Heart left ventricle (tissue), 16 donors: ENCODE measurements at places on chromosomes 2 and 18. TPM values are rescaled to one million over a fixed set of nuclear protein-coding genes. Genes with fewer than 3 reads are reported as not detected.

DNA sequence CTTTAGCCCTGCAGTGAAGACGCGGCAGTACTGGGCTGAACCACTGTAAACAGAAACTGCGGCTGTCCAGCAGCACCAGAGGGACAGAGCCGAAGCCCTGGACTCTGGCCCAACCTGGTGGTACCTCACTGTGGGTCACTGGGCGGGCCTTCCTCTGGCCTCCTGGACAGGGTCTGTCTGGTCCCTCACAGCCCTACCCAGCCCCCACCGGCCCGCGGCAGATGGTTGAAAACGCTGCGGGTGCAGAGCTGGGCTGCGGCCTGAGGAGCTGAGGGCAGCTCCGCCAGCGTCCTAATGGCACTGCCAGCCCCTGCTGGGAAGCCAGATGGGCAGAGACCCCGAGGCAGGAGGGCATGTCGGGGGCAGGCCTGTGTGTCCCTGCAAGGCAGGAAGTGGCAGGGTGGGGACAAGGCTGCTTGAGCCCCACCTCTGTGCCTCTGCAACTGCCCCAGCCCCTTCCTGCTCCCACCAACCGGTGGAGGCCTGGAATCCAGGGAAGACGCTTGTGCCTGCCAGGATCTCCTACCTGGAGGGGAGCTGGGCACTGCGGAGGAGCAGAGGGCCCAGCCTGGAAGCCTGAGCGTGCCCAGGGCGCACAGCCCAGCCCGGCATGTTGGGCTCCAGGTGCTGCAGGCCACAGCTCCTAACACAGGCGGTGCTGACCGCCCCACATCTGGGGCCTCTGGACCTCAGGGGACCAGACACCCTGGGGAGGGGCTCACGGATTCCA is 36.3 kb downstream of the HS6ST1 start:
- no peaks in the 10 kb centered on the region for H3K27me3 ChIP-seq
- H3K36me3 ChIP-seq, result no peaks in the 10 kb centered on the region
- DNase-seq, result peak; percentile 67

AOX1 gene
- total RNA-seq, result 12.7 TPM

CD28 gene
- 11.2 TPM for total RNA-seq

GRCh38 chr2:178306352-178307073 is 112.2 kb downstream of the OSBPL6 start:
- H3K27ac ChIP-seq, result no peak overlapping the region
- DNase-seq, result no peak
- no peaks in the 10 kb centered on the region for H3K36me3 ChIP-seq
- H3K4me1 ChIP-seq, result no peaks in the 10 kb centered on the region

DNA sequence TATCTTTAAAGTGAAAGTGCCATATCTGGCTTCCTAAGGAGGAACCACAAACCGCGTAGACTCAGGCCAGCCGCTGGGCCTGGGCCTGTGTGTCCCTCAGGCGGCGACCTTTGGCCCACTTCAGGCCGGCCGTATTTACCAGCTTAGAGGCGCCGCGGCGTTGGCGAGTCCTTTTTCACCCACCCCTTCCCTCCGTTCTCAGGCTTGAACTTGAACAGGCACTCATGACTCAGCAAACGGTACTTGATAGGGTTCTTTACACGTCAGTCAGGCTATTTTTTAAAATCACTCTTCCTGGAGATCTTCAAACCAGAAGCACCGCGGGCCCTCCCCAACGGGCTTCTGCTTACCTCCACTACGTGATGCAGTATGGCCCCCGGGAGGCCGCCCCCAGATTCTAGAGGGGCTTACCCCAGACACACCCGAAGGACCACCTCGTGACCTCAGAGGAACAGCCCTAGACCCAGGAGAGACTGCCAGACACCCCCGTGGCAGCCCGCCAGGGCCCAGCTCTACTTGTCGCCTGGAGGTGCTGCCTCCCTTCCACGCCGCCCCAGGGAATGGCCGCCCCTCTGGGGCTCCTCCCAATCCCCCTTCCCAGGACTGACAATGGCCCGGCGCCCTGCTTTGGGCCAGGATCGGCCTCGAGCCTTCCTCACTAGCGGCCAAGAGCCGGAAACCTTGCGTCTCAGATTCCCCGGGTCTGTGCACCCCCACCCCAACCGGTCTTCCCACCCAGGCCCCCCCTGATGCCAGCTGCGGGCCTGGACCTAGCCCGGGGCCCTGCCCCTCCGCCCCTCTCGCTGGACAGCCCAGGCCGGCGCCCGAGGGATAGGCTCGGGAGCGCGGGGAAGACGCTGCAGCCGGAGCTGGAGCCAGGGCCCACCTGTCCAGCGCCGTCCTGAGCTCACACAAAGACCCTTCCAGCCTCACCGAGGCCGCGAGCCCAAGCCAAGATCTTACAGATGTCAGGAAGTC is 33.8 kb upstream of the IMPA2 start:
- DNase-seq, result peak; percentile 94
- H3K27me3 ChIP-seq, result no peaks in the 10 kb centered on the region

DSG1 gene
- total RNA-seq, result 0.38 TPM

GRCh38 chr2:120348737-120349439 is 3.0 kb downstream of the INHBB start:
- H3K27ac ChIP-seq, result no peak overlapping the region
- DNase-seq, result no peak
- H3K4me3 ChIP-seq, result no peak overlapping the region
- H3K27me3 ChIP-seq, result peaks cover 51% of the 10 kb centered on the region
- no peaks in the 10 kb centered on the region for H3K36me3 ChIP-seq

DNA sequence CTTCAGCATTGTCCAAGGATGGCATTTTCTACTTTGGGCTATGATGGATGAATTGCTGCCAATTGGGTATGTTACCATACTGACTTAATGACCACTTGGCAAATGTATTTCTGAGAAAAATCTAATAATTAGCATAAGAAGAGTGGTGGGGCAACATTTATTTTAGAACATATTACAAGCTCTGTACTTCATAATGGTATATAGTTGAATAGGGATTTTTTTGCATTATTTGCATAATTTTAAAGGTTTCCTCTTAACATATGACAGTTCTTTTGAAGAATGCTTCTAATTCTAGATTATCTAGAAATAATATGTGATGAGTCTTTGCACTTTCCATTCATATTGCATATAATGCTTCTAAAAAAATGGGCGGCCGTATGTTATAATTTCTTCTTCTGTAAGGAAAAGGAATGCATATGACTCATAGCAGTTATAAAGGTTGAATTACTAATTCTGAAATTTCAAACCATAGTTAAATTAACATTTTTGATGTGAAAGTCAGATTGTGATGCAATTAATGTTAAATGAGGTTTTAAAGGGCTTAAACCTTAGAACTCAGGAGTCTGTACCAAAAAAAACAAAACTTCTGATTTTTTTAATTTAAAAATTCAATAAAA is 1652.3 kb upstream of the SLC39A10 start:
- H3K27me3 ChIP-seq, result no peaks in the 10 kb centered on the region
- H3K36me3 ChIP-seq, result no peaks in the 10 kb centered on the region
- H3K27ac ChIP-seq, result no peak overlapping the region
- no peak overlapping the region for H3K4me3 ChIP-seq
- no peak for DNase-seq

- H3K36me3 ChIP-seq, result no peaks in the 10 kb centered on the region
- peaks cover 4% of the 10 kb centered on the region for H3K4me1 ChIP-seq
- DNase-seq, result no peak
- H3K4me3 ChIP-seq, result no peak overlapping the region
- no peak overlapping the region for H3K27ac ChIP-seq
- no peaks in the 10 kb centered on the region for H3K27me3 ChIP-seq
Measured at GRCh38 chr2:112783187-112783714, 1.0 kb downstream of the IL1A start.

DNA sequence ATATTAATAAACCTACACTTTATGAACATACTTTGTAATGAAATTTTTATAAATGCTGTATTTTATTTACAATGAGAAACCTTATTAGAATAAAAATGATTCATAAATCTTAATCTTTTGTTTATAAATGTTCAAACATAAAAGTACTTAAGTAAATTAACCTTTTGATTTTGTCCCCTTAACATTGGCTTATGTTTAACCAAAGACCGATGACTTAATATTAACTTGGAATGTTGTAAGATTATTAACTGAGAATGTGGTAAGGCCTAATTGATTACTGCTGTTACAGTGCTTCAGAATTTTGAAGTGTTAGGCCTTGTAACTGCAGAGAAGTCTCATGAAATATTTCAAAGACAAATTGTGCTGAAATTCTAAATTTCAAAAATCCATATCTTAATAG is 5.7 kb downstream of the CPS1 start:
- no peaks in the 10 kb centered on the region for H3K4me1 ChIP-seq
- no peaks in the 10 kb centered on the region for H3K36me3 ChIP-seq
- no peak overlapping the region for H3K4me3 ChIP-seq
- no peaks in the 10 kb centered on the region for H3K27me3 ChIP-seq
- no peak for DNase-seq

GRCh38 chr2:186881660-186882059 is 32.7 kb upstream of the ZSWIM2 start:
- no peak overlapping the region for H3K4me3 ChIP-seq
- peaks cover 16% of the 10 kb centered on the region for H3K4me1 ChIP-seq
- no peak for DNase-seq
- no peaks in the 10 kb centered on the region for H3K36me3 ChIP-seq
- no peak overlapping the region for H3K27ac ChIP-seq
- H3K27me3 ChIP-seq, result no peaks in the 10 kb centered on the region

DNA sequence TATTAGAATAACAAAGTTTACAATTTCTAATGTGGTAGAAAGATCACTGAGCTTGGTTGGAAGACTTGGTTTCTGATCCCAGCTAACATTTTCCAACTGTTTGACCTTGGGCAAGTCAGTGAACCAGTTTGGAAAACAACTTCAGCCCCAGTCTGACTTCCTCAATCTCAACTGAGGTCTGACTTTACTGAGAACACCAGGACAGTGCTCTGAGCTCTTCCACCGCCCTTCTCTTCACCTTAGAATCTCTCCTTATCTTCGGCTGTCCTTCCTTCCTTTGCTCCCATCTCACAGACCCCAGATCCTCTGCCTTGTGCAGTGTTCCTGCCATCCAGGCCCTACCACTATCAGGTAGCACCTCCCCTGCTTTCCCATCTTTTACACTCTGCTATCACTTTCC is 193.8 kb upstream of the SP5 start:
- H3K36me3 ChIP-seq, result no peaks in the 10 kb centered on the region
- no peak overlapping the region for H3K4me3 ChIP-seq
- no peak overlapping the region for H3K27ac ChIP-seq
- H3K27me3 ChIP-seq, result no peaks in the 10 kb centered on the region
- DNase-seq, result no peak

DNA sequence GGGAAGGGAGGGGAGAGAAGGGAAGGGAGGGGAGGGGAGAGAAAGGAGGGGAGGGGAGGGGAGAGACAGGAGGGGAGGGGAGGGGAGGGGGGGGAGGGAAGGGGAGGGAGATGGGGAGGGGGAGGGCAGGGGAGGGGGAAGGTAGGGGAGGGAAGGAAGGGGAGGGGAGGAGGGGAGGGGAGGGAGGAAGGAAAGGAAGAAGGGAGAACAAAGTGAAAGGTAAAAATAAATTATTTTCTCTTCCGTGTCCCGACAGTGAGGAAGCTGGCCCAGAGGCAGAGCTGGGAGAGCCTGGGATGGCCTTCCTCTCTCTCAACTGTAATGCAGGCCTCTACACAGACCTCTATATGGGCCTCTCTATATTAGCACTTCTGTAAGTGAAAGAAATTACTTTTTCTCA is 53.2 kb downstream of the CD226 start:
- no peak overlapping the region for H3K4me3 ChIP-seq
- H3K4me1 ChIP-seq, result no peaks in the 10 kb centered on the region
- no peak overlapping the region for H3K27ac ChIP-seq

DNA sequence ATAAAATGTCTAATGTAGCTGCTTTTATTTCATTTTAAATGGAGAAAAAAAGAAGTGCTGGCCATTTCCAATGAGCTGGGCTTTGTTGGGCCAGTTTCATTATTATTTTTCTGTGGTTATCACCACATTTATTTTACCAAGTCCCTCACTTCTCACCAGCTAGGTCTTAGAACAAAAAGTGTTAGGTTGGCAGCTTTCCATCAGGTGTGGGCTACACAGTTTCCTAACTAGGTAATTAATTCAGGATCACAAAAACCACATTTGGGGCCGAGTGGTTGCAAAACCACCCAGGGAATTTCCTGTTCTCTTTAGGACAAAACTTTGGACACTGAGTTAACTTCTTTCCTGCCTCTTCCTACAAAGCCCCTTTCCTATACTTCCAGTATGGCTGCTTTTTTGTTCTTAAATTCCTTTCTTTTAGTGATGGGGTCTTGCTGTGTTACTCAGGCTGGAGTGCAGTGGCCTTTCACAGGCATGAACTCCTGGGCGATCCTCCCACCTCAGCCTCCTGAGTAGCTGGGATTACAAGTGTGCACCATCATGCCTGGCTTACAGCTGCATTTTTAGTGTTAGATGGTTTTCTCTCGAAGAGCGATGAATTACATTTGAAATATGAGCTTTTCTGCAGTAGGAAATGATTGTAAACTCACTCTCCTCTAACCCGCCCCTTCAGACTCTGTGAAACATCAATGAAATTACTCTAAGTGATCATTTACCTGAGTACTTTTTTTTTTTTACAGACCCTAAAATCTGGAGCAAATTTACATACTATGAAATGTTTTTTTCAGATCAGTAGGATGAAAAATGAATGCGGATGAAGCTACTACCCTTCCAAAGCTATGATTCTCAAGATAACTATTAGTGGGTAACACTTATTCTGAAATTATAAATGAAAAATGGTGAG is 2.6 kb upstream of the ZFP36L2 start:
- peaks cover 15% of the 10 kb centered on the region for H3K36me3 ChIP-seq
- no peak for DNase-seq
- H3K27ac ChIP-seq, result peak overlapping the region; percentile 99
- H3K4me1 ChIP-seq, result peaks cover 17% of the 10 kb centered on the region

OSBPL6 gene
- total RNA-seq, result 5.0 TPM

DNA sequence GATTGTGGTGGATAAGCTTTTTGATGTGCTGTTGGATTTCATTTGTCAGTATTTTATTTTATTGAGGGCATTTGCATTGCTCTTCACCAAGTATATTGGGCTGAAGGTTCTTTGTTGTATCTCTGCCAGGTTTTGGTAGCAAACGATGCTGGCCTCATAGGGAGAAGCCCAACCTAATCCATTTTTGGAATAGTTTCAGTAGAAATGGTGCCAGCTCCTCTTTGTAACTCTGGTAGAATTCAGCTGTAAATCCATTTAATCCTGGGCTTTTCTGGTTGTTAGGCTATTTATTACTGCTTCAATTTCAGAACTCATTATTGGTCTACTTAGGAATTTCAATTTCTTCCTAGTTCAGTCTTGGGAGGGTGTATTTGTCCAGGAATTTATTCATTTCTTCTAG is 309.8 kb upstream of the SETBP1 start:
- H3K36me3 ChIP-seq, result no peaks in the 10 kb centered on the region
- no peak for DNase-seq
- H3K4me1 ChIP-seq, result no peaks in the 10 kb centered on the region
- H3K4me3 ChIP-seq, result no peak overlapping the region

- DNase-seq, result no peak
- no peaks in the 10 kb centered on the region for H3K36me3 ChIP-seq
- peaks cover 23% of the 10 kb centered on the region for H3K4me1 ChIP-seq
- no peaks in the 10 kb centered on the region for H3K27me3 ChIP-seq
Measured at GRCh38 chr18:48455555-48456478, 46.6 kb upstream of the ZBTB7C start.

GRCh38 chr2:135257383-135258090 is 205.4 kb downstream of the RAB3GAP1 start:
- H3K27ac ChIP-seq, result no peak overlapping the region
- H3K4me3 ChIP-seq, result no peak overlapping the region
- no peaks in the 10 kb centered on the region for H3K27me3 ChIP-seq
- no peaks in the 10 kb centered on the region for H3K4me1 ChIP-seq
- no peaks in the 10 kb centered on the region for H3K36me3 ChIP-seq

- H3K4me1 ChIP-seq, result no peaks in the 10 kb centered on the region
- H3K4me3 ChIP-seq, result no peak overlapping the region
- H3K36me3 ChIP-seq, result no peaks in the 10 kb centered on the region
- peaks cover 2% of the 10 kb centered on the region for H3K27me3 ChIP-seq
- H3K27ac ChIP-seq, result no peak overlapping the region
Measured at GRCh38 chr2:2191110-2191707, 139.9 kb downstream of the MYT1L start.

SRD5A2 gene
- total RNA-seq, result not detected
